ENCODE measurements at places on chromosomes 4 and X.
A peak's percentile ranks its signal among the peaks of the same experiment; 100 is the strongest.

DNA sequence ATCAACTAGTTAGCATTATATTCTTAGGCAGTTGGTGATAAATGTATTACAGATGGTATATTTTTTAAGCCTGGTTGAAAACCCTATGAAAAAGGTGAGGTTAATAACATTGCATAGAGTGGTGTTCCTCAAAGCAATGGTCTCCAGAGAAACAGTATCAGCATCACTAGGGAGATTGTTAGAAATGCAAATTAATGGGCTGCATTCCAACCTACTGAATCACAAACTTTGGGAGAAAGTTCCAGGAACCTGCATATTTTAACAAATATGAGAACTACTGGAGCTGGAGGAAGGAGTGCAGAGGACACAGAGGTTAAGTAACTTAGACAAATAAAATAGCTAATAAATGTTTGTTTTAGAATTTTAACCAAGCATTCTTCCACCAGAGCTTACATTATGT lies 166.9 kb upstream of the PCDH10 start:
- H3K27me3 ChIP-seq, result no peaks in the 10 kb centered on the region
- no peaks in the 10 kb centered on the region for H3K36me3 ChIP-seq
- no peak overlapping the region for H3K27ac ChIP-seq
- no peaks in the 10 kb centered on the region for H3K4me1 ChIP-seq
- H3K4me3 ChIP-seq, result no peak overlapping the region

GRCh38 chr4:53840643-53841042 lies 223.8 kb downstream of the CHIC2 start:
- H3K4me1 ChIP-seq, result no peaks in the 10 kb centered on the region
- no peak for DNase-seq
- H3K36me3 ChIP-seq, result no peaks in the 10 kb centered on the region
- H3K27ac ChIP-seq, result no peak overlapping the region
- H3K27me3 ChIP-seq, result no peaks in the 10 kb centered on the region

GRCh38 chr4:118969359-118969758 lies 80.7 kb downstream of the SYNPO2 start:
- peak; percentile 41 for DNase-seq
- peaks cover 20% of the 10 kb centered on the region for H3K4me1 ChIP-seq

DNA sequence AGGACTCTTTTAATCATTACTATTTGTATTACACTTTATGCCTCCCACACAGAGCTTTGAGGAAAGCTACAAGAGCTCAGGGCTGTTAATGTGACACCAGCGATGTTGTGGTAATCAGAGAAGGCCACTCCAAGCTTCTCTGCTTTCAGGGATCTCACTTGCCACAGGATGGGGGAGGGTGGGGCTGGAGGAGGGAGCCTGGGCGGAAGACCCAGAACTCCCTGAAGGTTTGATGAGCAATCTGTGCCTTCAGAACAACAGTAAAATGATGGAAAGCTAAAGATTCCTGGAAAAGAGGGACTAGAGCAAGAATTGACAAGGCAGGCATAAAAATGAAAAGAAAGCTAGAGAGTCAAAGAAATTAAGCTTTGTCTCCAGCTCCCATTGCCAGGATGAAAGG lies 75.6 kb downstream of the MAML3 start:
- DNase-seq, result no peak
- H3K27me3 ChIP-seq, result no peaks in the 10 kb centered on the region
- peaks cover 73% of the 10 kb centered on the region for H3K4me1 ChIP-seq
- no peaks in the 10 kb centered on the region for H3K36me3 ChIP-seq
- H3K4me3 ChIP-seq, result no peak overlapping the region
- no peak overlapping the region for H3K27ac ChIP-seq

DNA sequence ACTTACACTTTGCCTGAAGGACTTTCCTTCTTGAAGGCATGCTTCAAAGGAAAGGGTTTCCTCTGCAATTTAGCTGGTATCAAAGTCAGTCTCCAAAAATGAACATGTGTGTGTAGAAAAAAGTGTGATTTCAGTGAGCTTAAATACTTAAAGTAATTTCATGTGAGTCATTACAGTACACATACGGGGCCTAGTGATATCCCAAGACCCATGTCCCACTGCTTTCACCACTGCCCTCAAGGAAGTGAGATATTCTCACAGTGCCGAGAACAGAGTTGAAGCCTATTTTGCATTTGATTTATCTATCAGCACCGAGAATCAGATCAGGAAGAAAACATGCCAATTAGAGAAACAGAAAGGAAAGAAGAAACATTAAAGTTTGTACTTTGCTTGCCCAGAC lies 61.0 kb downstream of the CHST7 start:
- no peak overlapping the region for H3K27ac ChIP-seq
- DNase-seq, result no peak
- H3K4me3 ChIP-seq, result no peak overlapping the region
- H3K27me3 ChIP-seq, result no peaks in the 10 kb centered on the region

- H3K27me3 ChIP-seq, result no peaks in the 10 kb centered on the region
- H3K27ac ChIP-seq, result no peak overlapping the region
- no peaks in the 10 kb centered on the region for H3K36me3 ChIP-seq
- H3K4me3 ChIP-seq, result no peak overlapping the region
- peak; percentile 59 for DNase-seq
- H3K4me1 ChIP-seq, result peaks cover 6% of the 10 kb centered on the region
Measured at GRCh38 chrX:1914606-1915365, 299.9 kb downstream of the ASMT start.

GRCh38 chrX:72477781-72478181 lies 94.9 kb downstream of the HDAC8 start:
- no peak overlapping the region for H3K4me3 ChIP-seq
- no peak for DNase-seq
- H3K36me3 ChIP-seq, result peaks cover 2% of the 10 kb centered on the region
- H3K27ac ChIP-seq, result no peak overlapping the region
- H3K4me1 ChIP-seq, result no peaks in the 10 kb centered on the region

DNA sequence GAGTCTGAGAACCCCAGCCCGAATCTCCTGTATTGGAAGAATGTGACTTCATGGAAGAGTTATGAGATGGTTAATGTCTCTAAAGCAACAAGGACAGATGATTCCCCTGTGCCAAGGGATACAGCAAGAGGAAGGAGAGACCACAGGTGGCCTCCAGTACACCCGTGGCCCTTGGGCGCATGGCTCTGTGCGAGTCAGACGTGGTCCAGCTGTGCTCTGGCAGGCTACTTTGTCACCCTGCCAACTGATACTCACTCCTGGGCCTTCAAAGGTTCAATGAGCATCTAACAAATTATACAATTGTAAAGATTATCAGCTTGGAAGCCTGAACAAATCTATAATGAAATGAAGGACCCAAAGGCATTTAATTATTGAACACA lies 71.7 kb downstream of the NYX start:
- no peaks in the 10 kb centered on the region for H3K36me3 ChIP-seq
- no peaks in the 10 kb centered on the region for H3K4me1 ChIP-seq
- DNase-seq, result no peak
- no peak overlapping the region for H3K4me3 ChIP-seq

GRCh38 chr4:14865031-14865366 lies 137.3 kb upstream of the CPEB2 start:
- no peaks in the 10 kb centered on the region for H3K36me3 ChIP-seq
- H3K4me3 ChIP-seq, result no peak overlapping the region
- no peak for DNase-seq
- peaks cover 14% of the 10 kb centered on the region for H3K27me3 ChIP-seq
- H3K4me1 ChIP-seq, result peaks cover 9% of the 10 kb centered on the region
- H3K27ac ChIP-seq, result no peak overlapping the region

DNA sequence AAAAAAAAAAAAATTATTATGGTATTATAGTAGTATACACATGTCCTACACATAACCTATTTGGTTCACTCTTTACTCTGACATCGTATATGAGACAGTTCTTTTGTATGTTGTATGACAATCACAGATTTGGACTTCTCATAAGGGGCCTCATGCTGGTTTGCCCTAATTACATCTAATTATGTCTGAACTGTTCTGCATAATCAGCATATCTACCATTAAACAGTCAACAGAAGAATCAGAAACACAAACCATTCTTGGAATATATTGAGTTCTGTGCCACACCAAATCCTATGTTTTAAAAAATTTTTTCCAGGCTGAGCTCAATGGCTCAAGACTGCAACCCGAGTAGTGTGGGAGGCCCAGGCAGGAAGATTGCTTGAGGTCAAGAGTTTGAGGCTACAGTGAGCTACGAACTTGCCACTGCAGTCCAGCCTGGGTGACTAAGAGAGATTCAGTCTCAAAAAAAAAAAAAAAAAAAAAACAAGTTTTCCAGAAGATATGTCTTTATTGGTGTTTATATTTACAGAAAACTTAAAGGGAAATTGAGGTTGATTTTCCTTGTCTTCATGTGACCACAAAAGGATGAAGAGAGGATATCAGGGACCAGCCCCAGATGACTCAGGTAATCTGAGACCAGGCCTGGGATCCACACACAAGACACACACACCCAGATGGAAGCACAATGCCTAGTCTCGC lies 22.2 kb downstream of the TRIM61 start:
- peaks cover 8% of the 10 kb centered on the region for H3K27me3 ChIP-seq
- H3K27ac ChIP-seq, result no peak overlapping the region
- H3K4me1 ChIP-seq, result peaks cover 6% of the 10 kb centered on the region
- H3K4me3 ChIP-seq, result no peak overlapping the region
- H3K36me3 ChIP-seq, result no peaks in the 10 kb centered on the region

DNA sequence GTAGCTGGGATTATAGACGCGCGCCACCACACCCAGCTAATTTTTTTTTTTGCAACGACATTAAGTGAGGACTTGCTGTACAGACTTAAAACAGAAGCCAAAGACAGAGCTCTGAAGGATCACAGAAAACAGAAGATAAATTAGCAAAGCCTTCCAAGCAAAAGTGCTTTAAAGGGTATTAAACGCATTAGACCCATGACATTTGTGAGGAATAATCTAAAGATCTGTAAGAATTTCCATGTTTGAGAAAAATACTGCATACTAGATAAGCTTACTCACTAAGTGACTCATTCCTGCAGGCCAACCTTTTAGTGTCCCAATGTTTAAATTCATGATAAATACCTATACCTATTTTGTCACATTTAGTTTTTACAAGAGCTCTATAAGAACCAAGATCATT lies 27.4 kb downstream of the SMARCA1 start:
- no peak overlapping the region for H3K27ac ChIP-seq
- no peak overlapping the region for H3K4me3 ChIP-seq
- no peak for DNase-seq
- H3K36me3 ChIP-seq, result no peaks in the 10 kb centered on the region
- H3K4me1 ChIP-seq, result no peaks in the 10 kb centered on the region

DNA sequence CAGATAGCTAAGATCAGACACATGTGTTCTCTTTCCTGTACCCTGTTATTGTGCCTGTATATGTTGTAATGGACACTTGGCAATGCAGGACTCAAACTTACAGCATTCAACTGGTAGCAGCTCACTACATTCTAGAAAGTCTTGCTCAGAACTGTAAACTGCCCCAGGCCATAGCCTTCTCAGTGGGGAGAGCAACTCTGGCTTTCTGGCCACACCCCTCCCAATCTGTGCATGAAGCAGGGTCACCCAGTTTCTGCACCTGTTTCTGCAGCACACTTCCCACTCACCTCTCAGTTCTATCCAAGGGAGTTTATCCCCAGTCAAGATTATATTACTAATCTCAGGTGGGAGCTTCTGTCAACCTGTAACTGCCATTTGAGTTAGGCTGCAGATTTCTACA lies 38.9 kb upstream of the TBX22 start:
- H3K4me1 ChIP-seq, result no peaks in the 10 kb centered on the region
- H3K27me3 ChIP-seq, result no peaks in the 10 kb centered on the region
- no peak overlapping the region for H3K27ac ChIP-seq

DNA sequence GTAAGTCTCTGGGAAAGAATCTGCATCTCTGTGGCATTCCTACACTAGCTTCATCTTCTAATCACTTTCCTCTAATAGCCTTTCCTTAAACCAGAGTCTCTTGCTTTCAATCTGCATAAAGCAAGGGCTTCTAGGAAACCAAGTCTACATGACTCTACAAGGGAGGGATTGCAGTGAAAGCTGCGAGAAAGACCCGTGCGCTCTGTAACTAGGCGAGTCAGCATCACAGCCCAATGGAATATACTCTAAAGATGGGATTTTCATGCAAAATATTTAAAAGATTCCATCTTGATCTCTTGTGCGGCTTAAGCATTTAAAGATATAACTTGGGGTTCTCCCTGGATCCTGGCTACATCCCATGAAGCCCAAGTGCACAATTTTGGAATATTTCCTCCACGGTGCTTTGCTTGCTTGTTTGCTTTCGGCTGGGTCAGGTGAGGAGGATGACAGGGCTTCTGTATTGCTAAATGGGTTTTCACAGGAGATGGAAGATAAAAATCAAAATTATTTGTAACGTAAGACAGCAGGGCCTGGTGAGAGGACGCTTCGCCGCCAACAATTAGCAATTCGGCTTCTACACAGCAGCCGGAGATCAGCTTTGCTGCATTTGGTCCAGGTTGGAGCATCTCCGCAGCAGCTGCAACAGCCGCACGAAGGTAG lies 687 bp upstream of the GRIA2 start:
- DNase-seq, result no peak
- H3K4me1 ChIP-seq, result peaks cover 15% of the 10 kb centered on the region
- H3K4me3 ChIP-seq, result no peak overlapping the region
- H3K27me3 ChIP-seq, result peaks cover 11% of the 10 kb centered on the region
- H3K36me3 ChIP-seq, result no peaks in the 10 kb centered on the region

DNA sequence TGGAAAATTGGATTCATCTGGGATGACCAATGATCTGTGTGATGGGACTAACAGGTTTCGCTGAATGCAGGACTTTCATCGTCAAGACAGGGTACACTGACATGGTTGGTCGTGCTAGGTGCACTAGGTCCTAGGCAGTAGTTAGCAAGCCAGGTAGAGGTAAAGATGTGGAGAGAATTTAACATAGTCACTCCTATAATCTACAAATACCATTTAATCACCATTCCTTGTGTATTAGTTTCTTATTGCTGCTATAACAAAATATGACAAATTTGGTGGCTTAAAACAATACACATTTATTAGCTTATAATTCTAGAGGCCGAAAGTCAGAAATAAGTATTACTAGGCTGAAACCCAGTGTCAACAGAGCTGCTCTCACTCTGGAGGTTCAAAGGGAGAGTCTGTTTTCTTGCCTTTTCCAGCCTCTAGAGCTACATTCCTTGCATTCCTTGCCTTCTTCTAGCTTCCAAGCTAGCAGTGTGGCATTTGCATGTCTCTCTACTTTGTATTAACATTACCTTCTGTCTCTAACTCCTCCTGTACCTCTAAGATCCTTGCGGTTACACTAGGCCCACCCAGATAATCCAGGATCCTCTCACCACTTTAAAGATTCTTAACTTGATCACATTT lies 98.7 kb upstream of the GRIA3 start:
- no peak overlapping the region for H3K4me3 ChIP-seq
- H3K27me3 ChIP-seq, result no peaks in the 10 kb centered on the region
- DNase-seq, result no peak
- no peaks in the 10 kb centered on the region for H3K36me3 ChIP-seq
- H3K27ac ChIP-seq, result no peak overlapping the region

DNA sequence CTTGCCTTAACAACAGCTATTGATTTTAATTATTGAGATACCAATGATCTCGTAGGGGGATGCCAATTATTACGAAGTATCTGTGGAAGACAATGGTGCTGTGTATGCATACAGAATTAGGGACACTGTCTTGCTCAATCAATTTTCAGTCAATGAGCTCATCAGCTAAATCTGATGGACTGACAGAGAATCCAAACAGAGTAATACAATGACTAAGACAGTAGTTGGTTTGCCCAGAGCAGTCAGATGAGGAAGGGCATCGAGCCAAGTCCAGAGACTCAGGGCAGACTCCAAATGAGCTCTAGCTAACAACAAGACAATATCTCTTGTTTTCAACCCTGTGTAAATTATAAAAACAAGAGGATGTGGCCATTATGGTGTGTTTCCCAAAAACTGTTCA lies 14.7 kb upstream of the GSX2 start:
- H3K4me1 ChIP-seq, result no peaks in the 10 kb centered on the region
- H3K4me3 ChIP-seq, result no peak overlapping the region
- DNase-seq, result no peak
- H3K27ac ChIP-seq, result no peak overlapping the region

- no peaks in the 10 kb centered on the region for H3K27me3 ChIP-seq
- no peak overlapping the region for H3K4me3 ChIP-seq
- H3K4me1 ChIP-seq, result peaks cover 8% of the 10 kb centered on the region
- no peak overlapping the region for H3K27ac ChIP-seq
Measured at GRCh38 chr4:26450418-26450817, 39.9 kb downstream of the CCKAR start.

Measured in common myeloid progenitor, CD34-positive (primary cell).